ENCODE measurements at places on chromosomes 4 and X.

- no peak for DNase-seq
Observed at GRCh38 chrX:46838974-46839480, 2.2 kb downstream of the RP2 start.

- no peak for DNase-seq
Observed at GRCh38 chr4:23084559-23085248, 392.0 kb downstream of the GBA3 start.

GRCh38 chr4:125515016-125515415 is 200.3 kb downstream of the FAT4 start:
- no peak for DNase-seq

DNA sequence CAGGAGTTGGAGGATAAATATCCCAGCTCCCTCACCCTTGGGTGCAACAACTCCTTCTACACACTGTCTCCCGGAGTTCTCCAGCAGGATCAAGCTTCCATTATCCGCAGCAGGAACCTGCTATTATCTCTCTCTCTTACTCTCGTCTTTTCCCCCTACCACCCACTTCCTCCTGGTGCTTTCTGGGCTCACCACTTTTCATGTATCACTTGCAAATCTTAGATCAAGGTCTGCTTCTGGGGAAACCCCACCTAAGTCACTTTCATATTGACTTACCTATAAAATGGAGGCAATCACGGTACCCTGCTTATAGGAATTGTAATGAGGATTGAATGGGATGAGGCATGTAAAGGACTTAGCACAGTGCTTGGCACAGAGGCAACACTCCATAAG is 589.5 kb downstream of the BCOR start:
- DNase-seq, result no peak

DNA sequence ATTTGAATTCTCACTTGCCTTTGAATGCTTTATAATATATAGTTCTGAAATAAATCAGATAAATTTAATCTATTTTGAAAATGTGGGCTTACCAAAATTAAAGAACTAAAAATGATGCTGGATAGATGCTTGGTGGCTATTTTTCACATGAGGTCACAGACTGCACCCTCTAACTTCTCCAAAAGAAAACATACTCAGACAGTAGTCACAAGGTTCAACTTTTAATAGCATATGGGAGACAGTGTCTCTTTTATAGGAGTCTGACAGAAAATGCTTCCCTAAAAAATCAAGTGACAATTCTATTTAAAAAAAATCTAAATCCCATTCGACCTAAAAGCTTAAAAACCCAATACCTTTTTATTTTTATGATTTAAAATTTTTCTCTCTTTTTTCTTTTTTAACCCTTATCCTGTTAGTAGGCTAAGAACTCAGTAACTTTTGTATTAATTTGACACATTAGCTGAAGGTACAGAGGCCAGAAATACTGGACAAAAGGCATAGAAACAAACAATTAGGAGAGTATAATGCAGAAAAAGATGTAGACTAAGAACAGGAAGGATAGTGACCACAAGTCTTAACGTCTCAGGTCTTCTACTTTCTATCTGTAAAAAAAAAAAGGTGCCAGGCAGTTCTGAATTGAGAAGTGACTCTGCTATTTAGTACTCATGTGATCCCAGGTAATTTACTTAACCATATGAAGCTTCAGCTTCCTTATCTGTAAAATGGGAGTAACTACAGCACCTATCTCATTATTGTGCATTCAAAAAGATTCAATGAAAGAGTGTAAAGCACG is 7.6 kb downstream of the TIGD4 start:
- no peak for DNase-seq

DNA sequence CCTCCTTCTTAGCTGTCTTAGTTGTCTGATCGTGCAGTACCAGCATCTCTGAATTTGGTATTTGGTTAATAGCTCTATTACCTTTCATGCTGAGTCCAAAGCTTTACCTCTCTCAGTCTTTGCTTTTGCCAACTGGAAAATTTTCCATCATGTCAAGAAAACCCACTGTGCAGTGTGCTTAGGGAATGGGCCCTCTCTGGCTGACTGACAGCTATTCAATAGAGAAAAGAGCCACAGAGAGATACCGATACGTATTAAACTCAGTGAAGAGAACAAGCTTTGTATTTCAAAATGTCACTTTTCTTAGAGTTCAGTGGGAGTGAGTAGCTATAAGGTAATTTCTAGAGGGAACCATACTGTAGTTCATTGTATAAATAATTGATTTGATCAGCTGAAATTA is 1507.1 kb downstream of the C4orf33 start:
- no peak for DNase-seq

- DNase-seq, result no peak
Observed at GRCh38 chrX:14922437-14922836, 49.2 kb downstream of the MOSPD2 start.
